ENCODE measurements at places on chromosomes 3 and 15.

- no peak for DNase-seq
Observed at GRCh38 chr15:67857220-67857619, 17.4 kb upstream of the RNU6-1 start.

- DNase-seq, result no peak
Observed at GRCh38 chr3:62255758-62256157, 117.6 kb downstream of the FEZF2 start.

DNA sequence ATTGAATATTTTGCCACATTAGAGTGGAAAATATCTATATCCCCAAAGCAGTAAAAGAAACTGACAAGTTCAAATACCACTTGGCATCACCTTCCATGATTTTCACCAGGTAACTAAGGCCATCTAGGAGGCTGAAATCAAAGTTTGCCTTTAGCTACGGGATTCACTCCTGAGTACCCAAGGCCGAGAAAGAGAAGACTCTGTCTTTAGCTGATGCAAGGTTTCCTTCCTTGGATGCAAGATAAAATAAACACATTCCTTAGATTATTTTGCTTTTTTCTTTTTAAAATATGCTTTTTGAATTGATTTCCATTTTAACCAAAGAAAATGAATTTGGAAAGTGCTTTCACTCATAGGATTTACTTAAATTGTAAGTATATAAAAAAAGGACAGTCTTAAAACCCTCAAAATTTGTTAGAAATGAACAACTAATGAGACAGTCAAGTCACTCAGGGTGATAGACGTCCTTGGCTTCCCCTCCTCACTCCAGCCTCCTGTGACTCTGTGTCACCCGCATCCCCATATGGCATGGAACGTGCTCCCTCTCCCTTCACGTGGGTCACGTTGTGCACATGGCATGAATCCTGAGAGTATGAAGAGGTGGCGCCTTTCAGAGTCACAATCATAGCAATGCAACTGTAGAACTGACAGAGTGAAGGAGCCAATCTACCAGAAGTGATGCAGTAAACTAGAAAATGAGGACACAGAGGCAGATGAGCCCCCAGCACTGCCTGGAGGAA lies 148.4 kb downstream of the RTP4 start:
- DNase-seq, result no peak

GRCh38 chr3:196886144-196886543 lies 18.4 kb downstream of the SENP5 start:
- no peak for DNase-seq

DNA sequence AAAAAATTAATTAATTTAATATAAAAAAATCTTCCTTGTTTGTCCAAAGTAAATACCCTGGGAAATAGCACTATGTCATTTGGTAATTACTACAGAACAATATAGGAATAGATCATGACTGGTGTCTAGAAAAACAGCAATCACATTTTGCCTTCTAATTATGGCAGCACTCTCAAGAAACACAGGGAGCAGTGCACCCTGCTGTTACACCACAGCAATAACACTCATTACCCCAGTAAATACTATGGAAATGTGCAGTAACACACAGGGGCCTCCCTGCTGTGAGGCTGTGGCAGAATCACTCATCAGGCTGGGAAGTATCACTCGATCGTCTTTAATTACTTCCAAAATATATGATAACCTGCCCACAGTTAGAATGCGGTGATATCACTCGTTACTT lies 646.0 kb downstream of the TUSC7 start:
- DNase-seq, result no peak

GRCh38 chr15:81357180-81357686 lies 16.8 kb downstream of the TMC3 start:
- DNase-seq, result no peak

- no peak for DNase-seq
Observed at GRCh38 chr15:75830910-75831805, 12.1 kb upstream of the UBE2Q2 start.

- DNase-seq, result no peak
Observed at GRCh38 chr3:193894121-193894863, 241.7 kb upstream of the HES1 start.

DNA sequence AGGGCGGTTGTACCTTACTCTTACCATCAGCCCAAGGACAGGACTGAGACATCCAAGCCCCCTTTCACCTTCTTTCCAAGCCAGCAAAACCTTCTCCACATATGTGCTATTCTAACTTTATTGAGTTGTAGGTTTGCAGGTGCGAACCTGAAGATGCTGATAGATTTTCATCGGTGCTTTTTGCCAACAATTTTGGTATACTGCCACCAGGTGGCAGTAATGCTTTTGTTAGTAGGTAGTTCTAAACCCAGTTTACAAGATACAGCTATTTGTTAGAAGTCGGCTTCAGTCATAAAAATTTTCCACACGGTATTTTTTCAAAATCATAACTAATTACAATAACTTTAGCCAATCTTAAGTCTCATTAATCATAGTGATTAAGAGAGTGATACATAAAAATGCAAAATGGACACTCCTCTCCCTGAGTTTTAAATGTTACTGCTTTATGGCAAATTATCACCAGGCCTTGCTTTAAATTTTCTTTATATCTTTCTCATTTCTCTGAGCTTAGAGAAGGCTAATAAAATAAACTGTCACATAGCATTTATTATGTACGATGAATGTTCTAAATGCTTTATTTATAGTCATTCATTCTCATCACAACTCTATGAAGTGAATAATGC lies 636 bp downstream of the TBC1D21 start:
- DNase-seq, result no peak

GRCh38 chr15:65396965-65397317 lies 19.1 kb upstream of the IGDCC3 start:
- no peak for DNase-seq

DNA sequence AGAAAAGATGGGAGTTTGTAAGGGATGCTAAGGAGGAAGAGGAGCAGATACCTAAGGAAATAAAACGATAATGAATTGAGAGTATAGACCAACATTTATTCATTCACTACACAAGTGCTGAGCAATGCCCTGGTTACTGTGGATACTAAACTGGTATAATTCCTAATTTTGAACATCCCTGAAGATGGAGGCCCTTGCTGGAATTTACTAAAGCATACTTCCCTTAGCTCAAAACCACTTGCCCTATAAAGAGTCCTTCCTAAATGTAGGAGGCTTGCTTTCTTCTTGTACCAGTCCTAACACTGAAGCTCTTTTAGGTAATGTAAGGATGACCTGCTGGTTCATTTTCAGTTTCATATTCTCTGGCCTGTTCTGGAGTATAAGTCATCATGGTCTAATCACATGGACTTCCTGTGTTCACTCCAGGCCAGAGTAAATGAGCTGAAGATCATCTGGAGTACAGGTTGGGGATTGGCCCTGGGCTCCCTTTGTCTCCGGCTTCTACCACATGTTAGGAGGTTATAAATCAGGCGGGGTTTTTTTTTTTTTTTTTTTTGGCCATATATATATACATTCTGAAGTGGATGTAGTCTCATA lies 40.1 kb upstream of the MTMR10 start:
- DNase-seq, result no peak

- no peak for DNase-seq
Observed at GRCh38 chr3:111517801-111518200, 24.2 kb upstream of the CD96 start.

DNA sequence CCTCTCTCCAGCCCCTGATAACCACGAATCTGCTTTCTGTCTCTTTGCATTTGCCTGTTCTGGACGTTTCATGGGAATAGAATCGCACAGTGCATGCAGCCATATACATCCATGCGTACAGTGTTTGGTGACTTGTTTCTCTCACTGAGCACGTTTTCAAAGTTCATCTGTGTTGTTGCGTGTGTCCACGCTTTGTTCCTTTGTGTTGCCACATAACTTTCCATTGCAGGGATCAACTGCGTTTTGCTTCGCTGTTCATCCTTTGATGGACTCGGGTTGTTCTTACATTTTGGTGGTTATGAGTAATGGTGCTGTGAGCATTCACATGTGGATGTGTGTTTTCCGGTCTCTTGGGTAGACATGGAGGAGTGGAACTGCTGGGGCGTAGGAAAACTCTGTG lies 56.4 kb upstream of the TAMM41 start:
- no peak for DNase-seq

Measured in stimulated activated CD8-positive, alpha-beta memory T cell treated with anti-CD3 and anti-CD28 coated beads, Interleukin-4, amount 100 ng/mL, for 24 hours (primary cell).